ENCODE measurements at places on chromosomes 7 and 10.

DNA sequence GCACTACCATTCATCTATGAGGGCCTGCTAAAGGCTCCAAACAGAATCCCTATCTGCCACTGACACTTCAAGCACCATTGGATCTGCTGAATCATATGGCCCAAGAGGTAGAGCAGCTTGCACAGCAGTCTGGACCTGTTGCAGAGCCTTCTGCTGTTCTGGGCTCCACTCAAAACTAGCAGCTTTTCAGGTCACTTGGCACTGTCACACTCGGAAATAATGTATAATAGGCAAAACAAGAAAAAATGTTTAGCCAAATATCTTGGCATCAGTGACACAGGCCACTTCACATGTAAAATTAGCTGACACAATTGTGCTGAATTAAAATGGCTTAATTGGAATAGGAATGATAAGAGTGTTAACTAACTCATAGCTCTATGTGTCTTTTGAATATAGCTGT lies 1182.9 kb upstream of the LRRTM3 start:
- no peak for DNase-seq

- DNase-seq: no peak
Observed at GRCh38 chr7:100879685-100880261, 4.9 kb downstream of the SRRT start.

DNA sequence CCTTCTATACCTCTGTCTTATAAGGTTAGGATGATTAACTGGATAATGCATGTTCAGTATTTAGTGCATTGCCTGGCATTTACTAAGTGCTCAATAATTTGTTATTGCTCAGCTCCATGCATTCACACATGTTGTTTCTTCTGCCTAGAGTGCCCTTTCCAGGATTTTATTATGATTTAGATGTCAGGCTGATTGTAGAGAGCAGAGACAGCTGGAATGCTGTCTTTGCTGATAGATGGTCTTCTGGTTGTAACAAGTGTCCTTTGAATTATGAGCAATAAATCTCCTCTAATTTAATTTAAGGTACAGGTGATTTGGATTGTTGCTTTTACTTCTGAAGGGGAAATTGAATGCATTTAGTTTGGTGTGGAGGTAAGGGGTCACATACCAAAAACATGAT lies 548.0 kb downstream of the MAGI2 start:
- DNase-seq: no peak

DNA sequence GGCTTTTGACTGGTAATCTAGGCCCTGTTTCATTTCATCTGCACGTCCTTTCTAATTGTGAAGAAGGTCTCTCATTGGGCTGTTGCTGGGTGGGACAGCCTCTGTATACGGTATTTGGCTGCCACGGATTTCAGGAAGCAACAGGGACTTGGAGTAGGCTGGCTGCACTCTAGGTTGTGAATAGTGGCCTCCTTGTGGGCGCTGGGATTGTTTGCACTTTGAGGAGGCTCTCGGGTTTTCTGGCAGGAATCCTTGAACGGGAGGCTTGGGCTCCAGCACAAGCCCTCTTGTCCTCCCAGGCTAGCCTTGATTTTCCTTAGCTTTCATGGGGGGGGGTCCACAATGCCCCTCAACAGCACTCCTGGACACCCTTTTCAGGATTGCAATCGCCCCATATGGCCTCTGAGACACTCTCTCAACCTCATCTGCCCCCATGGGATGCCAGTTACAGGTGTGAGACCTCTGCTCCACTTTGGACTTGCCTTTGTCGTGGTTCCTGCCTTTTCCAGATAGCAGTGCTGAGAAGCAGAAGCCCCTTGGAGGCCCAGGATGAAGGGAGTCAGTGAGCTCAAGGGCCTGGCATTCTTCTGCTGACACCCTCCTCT lies 33.9 kb upstream of the ZNF273 start:
- DNase-seq: no peak

DNA sequence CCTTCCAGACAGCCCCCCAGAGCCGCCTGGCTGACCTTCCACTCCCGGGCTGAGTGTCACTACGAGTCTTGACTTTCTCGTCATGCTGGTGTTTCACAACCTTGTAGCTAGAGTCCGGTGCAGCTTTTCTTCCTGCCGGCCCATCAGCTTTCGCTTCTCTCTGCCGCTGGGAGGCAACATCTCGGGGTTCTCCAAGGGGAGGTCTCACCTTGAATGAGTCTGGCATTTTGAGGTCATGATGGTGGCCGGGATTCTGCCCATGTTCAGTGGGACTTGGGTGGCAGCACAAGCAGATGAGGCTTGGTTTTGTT lies 285.2 kb downstream of the CAMK1D start:
- no peak for DNase-seq

- DNase-seq: no peak
Observed at GRCh38 chr10:60304829-60305379, 84.8 kb downstream of the ANK3 start.

GRCh38 chr7:85522070-85522469 lies 335.2 kb upstream of the SEMA3D start:
- DNase-seq: no peak

GRCh38 chr10:35435824-35436223 lies 99.5 kb downstream of the CCNY start:
- DNase-seq: no peak

All from tibial nerve (tissue), 4 donors.